ENCODE measurements at places on chromosomes 6 and 20.

DNA sequence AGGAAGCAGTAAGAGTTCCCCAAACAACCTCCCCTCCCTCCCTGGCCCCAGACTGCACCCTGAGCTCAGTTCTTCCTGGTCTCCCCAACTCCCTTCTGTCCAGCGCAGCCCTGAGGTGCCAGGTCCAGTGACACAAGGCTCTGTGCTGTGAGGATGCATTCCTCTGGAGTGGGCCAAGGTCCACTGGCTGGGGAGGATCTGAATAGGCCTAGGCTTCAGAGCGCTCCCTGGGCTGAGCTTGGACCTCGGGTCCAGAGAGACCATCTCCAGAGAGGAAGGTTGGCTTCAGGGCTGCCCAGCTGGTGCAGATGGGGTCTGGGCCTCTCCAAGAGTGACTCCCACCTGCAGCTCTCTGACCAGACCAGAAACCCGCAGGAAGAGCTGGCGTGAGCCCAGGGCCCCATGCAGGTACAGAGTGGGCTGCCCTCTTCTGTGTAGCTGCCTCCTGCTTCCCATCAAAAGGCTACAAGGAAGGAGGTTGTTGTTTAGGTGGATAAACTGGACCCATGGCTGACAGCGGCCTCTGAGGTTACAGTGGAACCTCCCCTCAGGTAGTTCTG, 52.3 kb upstream of the MLN start:
- DNase-seq = peak; percentile 41

DNA sequence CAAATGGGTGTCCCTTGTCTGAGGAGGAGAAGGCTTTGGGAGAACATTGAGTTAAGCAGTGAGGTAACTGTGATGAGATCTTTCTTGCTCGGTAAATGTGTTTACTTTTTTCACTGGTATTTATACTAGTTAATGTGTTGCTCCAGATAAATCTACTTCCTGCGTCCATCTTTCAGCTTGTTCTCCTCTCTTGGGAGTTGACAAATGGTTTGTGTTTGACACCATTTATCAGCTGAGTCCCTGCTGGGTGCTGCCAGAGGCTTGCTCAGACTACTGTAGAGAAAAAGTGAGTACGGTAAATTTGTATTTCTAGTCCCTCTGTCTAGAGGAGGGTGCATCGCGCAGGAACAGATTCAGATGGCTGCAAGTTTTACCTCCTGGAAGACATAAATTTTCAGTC, 8.3 kb upstream of the PRDM1 start:
- no peak for DNase-seq

DNA sequence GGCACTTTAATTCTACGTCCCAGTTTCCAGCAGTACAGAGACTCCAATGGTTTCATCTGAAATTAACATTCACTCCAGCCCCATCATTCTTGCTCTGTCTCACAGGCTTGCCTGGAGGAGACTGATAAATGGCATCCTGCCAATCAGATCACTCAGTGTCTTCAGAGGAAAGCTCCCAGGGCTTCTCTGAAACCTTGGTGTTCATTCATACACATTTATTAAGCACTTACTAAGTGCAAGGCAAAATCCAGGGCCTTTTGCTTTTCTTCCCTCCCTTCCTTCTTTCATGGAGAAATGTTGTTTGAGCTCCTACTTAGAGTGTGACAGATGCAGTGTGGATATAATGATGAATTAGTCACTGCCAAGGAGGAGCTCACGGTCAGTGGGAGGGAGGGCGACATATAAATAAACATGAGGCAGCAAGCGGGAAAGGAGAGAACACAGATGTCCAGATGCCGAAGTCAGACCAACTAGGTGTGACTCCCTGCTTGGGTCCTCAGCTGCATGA, 106.7 kb upstream of the DTNBP1 start:
- DNase-seq = no peak

- DNase-seq = peak; percentile 43
Observed at GRCh38 chr20:38725931-38726803, 1.9 kb downstream of the SLC32A1 start.

- DNase-seq = no peak
Observed at GRCh38 chr6:1770435-1770843, 160.7 kb downstream of the FOXC1 start.

DNA sequence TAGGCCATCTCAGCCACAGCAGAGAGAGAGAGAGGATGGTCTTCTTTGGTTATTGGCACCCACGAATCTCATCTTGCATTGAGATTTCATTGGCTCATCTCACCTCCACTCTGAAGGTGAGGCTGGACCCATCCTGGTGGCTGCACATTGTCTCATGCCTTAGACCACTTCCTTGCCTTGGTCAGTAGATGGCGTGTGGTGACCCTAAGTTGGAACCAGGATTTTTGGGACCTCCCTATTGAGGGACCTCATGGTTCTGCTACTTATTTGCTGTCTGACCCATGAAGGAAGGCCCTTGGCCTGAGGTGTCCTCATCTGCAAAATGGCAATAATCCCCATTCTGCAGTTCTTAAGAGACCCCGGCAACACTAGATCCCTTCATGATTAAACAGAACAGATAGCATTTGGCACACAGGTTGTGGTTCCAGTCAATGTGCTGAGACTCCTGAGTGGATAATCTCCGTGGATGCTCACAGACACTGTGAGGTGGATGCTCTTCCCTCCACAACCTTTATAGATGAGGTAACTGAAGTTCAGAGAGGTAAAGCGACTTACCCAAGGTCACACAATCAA, 21.5 kb upstream of the AAR2 start:
- no peak for DNase-seq

GRCh38 chr6:52390361-52390727, 28.4 kb downstream of the PAQR8 start:
- DNase-seq = no peak
